Activated CD4-positive, alpha-beta T cell treated with anti-CD3 and anti-CD28 coated beads, Interleukin-2, amount 50 U/mL, for 16 hours (primary cell): ENCODE measurements at places on chromosomes 11 and 22.

- no peak for DNase-seq
Measured at GRCh38 chr11:124861670-124862069, 3.6 kb upstream of the ROBO3 start.

- DNase-seq = peak; percentile 20
Measured at GRCh38 chr11:3021125-3021524, 29.0 kb upstream of the NAP1L4 start.

GRCh38 chr11:129992161-129992944 is 10.3 kb downstream of the PRDM10 start:
- DNase-seq = peak; percentile 23

- DNase-seq = peak; percentile 72
Measured at GRCh38 chr22:24106385-24107381, 74.6 kb upstream of the SUSD2 start.

DNA sequence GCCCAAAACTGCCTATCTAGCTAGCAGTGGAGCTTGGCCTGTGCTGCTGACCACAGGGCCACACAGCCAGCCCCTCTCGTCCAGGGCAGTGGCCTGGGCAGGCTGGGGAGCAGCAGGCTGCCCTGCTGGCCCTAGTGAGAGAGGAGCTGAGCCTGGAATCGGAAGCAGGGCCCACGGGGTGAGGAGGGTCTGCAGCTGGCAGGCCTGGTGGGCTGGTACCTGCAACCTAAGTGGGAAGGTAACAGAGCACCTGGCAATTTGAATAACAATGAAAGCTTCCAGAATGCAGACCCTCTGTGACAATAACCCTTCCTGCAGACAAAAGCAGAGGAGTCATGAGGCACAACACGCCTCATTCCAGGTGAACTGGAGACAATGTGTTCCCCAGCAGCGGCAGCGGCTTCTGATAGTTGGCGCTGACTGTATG is 31.8 kb upstream of the RFPL3 start:
- no peak for DNase-seq

DNA sequence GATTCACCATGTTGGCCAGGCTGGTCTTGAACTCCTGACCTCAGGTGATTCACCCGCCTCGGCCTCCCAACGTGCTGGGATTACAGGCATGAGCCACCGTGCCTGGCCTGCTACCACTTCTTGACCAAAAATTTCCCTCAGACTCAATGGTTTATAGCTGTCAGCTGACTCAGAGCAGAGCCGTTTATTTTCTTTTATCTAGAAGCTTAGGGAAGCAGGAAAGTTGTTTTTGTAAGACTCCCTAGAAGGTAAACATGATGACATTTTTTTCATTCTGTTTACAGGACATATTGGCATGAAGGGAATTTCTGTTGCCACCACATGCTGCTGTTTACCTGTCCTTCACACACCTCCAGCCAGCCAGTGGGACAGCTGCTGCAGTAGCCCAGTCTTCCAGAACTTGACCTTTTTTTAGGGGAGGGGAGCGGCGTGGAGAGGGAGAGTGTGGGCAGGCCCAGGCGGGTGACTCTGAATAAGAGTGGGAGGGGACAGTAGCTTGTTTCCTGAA is 56.1 kb upstream of the PTPRJ start:
- no peak for DNase-seq

DNA sequence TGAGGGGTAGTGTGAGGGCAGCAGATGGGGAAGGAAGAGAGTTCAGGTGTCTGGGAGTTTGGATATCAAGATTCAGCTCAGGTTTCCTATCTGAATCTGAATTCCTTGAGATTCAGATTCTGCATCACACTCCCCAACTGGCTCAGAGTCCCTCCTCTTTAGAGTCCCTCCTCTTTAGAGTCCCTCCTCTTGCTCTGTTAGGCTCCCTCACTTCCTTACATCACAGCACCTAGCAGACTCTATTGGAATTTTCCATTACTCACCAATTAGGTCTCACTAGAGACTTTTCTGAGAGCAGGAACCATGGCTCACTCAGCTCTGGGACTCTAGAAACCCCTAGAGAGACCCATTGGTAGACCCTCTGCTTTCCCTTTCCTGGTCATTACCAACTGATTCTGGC is 303.4 kb upstream of the SYN3 start:
- no peak for DNase-seq

DNA sequence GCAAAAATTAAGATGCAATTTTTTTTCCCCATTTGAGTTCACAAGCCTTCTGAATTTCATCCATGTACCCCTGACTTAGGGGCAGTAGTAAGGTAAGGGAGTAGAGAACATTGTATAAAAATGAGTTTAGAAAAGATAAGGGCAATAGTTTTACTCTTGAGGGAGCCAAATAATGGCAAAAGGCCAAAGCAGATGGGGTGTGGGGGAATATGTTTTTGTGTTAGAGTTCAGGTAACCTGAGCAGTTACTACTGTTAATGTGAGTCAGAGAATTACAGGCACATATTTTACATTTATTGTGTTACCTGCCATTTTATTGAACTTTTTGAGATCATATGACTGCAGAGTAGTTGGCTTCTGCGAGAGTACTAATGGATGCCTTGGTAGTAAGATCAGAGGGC is 3.1 kb downstream of the EED start:
- DNase-seq = no peak

GRCh38 chr11:77656362-77656761 is 18.8 kb upstream of the CLNS1A start:
- DNase-seq = no peak

- peak; percentile 88 for DNase-seq
Measured at GRCh38 chr22:23012081-23012622, 58.2 kb upstream of the GNAZ start.

- DNase-seq = no peak
Measured at GRCh38 chr11:75810637-75811390, 4.2 kb upstream of the UVRAG start.

- no peak for DNase-seq
Measured at GRCh38 chr11:61172356-61172755, 11.1 kb upstream of the VPS37C start.

GRCh38 chr11:64415286-64415685 is 56.3 kb downstream of the RPS6KA4 start:
- DNase-seq = no peak

- no peak for DNase-seq
Measured at GRCh38 chr11:95337972-95338429, 107.0 kb upstream of the SESN3 start.

DNA sequence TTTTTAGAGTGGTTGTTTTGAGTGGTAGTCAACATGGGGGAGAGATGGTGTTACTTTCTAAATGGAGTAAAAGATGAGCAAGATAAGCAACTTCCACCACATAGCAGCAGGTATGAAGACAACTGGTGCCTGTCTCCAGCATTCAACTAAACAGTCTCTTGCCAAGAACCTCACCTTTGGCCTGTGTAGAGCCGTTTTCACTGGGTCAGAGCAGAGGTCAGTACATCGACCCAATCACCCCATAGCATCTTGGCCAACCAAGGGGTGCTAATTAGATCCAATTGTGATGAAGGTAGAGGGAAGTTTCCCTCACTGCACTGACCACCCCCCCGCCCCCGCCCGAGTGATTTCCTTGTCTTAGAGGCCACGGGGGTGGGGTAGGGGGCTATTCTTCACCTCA is 188.2 kb downstream of the BLID start:
- DNase-seq = no peak

GRCh38 chr11:120215634-120216033 is 4.8 kb downstream of the OAF start:
- DNase-seq = no peak

GRCh38 chr11:132234878-132235277 is 864.5 kb downstream of the NTM start:
- no peak for DNase-seq

- peak; percentile 24 for DNase-seq
Measured at GRCh38 chr11:5004424-5005274, 10.0 kb downstream of the OR51L1 start.

- no peak for DNase-seq
Measured at GRCh38 chr22:44112191-44112590, 68.5 kb upstream of the PARVG start.

- peak; percentile 69 for DNase-seq
Measured at GRCh38 chr11:111565114-111565720, 24.7 kb downstream of the LAYN start.

- no peak for DNase-seq
Measured at GRCh38 chr11:45078236-45079074, 68.0 kb upstream of the PRDM11 start.

GRCh38 chr22:38923463-38924346 is 33.7 kb upstream of the APOBEC3A start:
- DNase-seq = no peak

DNA sequence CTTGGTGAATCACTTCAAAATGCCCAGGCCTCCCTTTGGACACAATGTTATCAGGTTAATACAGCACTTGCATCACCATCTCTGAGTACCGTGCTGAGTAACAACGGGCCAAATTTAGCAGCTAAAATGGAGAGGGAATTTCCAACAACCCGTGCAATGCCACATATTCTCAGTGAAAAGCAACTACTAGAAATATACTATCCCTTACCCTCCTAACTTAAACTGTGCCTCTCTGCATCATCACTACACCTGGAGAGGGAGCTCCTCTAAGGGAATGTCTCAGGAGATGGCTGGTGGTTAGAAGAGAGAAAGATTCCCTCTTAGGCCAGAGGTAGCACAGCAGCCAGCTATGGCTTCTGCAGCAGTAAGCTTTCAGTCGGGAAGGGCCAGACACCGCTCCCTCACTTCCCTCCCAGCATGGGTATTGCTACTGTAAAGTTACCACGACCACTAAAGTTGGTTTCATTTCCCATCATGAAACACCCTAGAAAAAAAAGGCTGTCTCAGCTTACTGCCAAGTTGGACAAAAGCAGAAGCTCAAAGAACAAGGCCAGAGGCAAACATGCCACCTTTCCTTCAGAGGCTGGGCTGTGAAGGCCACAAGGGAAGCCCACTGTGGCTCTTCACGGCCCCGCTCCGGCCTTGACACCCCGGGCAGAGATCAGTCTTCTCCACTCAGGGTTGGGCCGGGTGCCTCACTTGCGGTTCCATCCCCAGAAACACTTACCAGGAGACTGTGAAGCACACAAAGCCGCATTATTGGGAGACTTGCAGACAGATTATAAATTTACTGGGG is 3.9 kb downstream of the MAML2 start:
- DNase-seq = peak; percentile 83

DNA sequence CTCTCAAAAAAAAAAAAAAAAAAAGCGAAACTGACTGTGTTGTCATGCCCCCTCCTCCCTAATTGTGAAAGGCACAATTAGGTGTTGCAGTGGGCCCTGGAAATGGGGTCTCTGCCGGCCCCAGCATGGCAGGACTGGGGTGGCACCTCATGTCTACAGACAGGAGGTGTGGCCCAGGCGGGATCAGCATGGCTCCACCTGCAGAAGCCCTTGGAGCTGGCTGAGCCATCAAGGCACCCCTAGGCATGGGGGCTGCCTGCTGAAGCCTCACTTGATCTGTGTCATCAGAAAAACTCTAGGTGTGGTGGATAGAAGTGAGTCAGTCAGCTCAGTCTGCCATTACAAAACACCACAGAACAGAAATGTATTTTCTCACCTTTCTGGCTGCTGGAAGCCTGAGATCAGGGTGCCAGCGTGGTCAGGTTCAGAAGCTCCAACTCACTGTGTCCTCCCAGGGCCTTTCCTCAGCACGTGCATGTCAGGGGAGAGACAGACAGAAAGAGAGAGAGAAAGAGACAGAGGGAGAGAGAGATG is 10.1 kb upstream of the B4GALNT4 start:
- DNase-seq = peak; percentile 46

DNA sequence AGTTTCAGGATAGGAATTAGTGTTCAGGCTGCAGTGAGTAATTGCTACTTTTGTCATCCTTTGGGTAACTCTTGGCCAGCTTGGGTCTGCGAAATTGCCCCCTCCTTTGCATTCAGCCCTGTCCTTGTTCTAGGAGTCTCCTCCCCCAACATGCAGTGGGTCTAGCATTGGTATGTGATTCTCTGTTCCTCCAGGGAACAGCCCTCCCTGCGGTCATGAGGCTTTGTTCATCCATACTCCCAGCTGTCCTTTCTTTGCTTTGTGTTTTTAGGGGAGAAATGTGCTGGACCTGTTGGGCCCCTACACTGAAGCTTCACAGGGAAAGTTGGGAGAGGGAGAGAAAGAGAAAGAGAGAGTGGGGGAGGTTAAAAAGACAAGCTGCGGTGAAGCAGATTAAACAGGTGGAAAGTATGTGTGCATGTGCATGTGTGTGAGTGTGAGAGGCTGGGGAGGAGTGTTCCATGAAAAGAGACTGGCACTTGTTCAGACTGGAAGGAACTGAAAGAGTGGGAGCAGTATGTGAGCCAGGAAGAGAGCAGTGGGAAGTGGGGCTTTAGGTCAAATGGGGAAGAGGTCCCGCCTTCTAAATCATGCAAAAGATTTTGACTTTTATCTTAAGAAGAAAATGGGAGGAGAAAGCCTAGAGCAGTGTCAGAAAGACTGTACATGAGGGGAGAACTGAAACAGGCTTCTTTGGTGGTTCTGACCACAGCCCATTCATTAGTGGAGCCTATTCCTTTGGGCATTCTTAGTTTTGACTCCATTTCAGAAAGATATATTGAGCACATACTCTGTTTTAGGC is 17.9 kb upstream of the SESN3 start:
- DNase-seq = no peak

- no peak for DNase-seq
Measured at GRCh38 chr11:79098146-79098545, 342.7 kb downstream of the TENM4 start.

- no peak for DNase-seq
Measured at GRCh38 chr11:24635588-24636290, 138.9 kb downstream of the LUZP2 start.

GRCh38 chr11:17770048-17770652 is 35.6 kb downstream of the KCNC1 start:
- DNase-seq = no peak

DNA sequence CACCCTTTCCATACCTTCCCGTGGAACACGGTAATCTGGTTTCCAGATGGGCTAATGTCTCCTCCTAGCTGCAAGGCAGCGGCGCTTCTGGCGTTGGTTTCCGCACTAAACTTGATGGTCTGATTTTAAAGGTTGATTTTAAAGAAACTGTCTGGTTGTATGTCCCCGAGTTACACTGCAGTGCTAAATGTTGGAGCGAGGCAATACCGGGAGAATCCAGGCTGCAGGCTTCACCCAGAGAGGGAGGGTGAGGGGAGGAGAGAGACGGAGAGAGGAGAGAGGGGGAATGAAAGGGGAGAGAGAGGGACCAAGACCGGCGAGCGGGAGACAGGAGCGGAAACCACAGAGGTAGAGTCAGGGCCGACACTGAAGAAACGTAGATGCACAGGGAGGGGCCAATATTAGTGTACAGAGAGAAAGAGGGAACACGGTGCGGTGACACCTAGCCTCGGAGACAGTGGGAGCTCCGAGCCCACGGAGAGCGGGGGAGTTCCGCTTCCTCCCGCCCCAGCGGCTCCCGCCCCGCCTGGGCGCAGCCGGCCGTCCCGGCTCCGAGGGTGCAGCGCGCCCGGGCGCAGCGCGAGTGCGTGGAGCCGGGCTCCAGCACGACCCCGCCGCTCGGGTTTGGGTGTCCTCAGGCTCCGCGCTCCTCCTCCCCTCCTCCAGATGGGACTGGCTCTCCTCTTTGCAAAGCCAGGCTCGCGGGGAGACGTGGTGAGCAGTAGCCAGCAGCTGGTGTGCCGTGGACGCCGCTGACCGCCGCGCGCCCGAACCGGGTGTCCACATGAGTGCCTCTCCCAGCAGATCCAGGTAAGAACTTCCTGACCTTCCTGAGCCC is 71.9 kb upstream of the GRAMD1B start:
- peak; percentile 75 for DNase-seq

GRCh38 chr22:26690654-26691376 is 33.4 kb downstream of the MIAT start:
- DNase-seq = no peak
